ENCODE measurements at places on chromosomes 2 and 18. TPM values are rescaled to one million over a fixed set of nuclear protein-coding genes. Genes with fewer than 3 reads are reported as not detected.

DNA sequence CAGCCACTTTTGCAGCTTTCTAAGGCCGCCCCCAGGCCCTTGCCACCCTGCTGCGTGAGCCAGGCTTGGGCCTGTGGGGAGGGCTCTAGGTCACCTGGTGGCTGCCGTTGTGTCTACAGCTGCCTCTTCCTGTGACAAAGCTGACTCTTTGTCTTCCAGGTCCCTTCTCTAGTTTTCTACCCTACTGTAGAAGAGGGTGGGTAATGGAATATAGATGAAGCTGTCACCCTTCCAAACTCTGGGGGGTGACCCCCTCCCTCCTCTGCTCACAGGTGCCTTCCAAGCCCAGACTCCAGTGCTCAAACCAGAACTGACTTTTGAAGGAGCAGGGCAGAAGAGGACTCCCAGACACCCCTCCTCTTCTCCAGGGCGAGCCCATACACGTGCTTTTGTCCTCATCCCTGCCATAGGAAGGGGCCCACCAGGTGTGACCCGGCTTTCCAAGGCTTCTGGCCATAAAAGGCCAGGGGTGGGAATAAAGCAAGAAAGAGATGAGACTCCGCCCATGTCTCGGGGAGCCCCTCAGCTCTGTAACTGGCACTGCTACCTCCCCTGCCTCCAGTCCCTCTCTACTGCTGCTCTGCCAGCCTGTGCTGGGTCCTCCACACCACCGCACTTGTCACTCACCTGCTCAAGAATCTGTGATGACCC lies 17.9 kb upstream of the SDC1 start:
- no peak for DNase-seq

LYG2 gene
- total RNA-seq = not detected

MAP3K19 gene
- total RNA-seq = not detected

HOXD10 gene
- not detected for total RNA-seq

DNA sequence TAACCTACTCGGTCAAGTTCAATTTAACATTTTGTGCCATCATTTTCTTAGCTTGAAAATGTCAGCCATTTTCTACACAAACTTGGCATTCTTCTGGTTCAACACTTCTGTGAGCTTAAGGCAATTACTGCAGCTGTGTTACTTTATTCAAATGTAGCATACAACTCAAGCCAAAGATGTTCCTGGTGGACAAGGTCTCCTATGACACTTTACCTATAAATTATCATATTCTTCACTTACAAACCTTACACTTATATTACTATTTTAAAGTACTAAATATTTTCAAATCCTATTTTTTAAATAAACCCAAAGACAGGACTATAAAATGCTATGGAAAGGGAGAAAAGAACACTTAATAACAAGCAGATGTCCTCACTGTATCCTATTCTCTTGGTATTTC lies 1045.3 kb downstream of the TSN start:
- DNase-seq = no peak

- no peak for DNase-seq
Observed at GRCh38 chr2:122414902-122415301, 659.5 kb downstream of the TSN start.

ATP8B1 gene
- 14.9 TPM for total RNA-seq

DNA sequence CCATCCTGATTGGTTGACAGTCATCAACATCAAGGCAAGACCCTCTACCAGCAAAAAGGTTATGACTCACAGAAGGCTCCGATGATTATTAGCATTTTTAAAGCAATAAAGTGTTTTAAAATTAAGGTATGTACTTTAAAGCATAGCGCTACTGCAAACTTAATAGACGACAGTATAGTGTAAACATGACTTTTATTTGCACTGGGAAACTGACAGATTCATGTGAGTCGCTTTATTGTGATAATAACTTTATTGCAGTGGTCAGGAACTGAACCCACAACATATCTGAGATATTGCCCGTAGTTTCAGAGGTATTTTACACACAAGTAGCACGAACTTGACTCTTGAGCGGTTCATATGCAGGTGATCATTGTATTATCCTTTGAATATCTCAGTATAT lies 249.1 kb downstream of the LTBP1 start:
- no peak for DNase-seq

GRCh38 chr2:99205491-99205890 lies 24.5 kb downstream of the MRPL30 start:
- DNase-seq = no peak

MC2R gene
- total RNA-seq = not detected

DNA sequence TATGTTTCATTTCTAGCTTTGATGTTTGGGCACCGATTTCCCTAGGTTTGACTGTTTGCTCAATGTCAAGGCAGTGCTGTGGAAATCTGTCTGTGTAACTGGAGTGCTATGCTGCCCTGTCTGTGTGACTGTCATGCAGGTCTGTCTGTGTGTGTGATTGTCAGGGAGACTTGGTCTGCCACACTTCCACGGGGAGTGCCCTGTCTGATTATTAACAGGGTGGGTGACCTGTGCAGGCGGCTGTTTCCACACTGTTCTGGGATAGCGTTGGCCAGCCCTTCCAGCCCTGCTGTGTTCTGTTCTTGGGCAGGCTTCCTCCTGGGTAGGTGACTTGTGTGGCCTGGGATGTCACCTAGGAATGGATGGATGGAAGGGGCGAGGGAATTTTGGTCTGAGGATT lies 85.3 kb downstream of the FHOD3 start:
- DNase-seq = no peak

- no peak for DNase-seq
Observed at GRCh38 chr2:4964001-4964540, 728.1 kb upstream of the SOX11 start.

- no peak for DNase-seq
Observed at GRCh38 chr2:127355407-127356008, 32.3 kb downstream of the MAP3K2 start.

DNA sequence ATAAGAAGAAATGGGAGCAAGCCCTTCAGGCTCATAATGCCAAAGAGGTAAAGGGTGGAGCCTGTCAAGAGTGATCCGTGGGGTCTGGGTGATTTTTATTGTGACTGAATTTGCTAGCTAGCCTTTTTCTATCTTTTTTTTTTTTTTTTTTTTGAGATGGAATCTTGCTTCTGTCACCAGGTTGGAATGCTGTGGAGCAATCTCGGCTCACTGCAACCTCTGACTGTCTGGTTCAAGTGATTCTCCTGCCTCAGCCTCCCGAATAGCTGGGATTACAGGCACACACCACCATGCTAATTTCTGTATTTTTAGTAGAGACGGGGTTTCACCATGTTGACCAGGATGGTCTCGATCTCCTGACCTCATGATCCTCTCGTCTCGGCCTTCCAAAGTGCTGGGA lies 29.1 kb downstream of the DRC1 start:
- DNase-seq = no peak

GRCh38 chr2:15378148-15378908 lies 182.8 kb downstream of the NBAS start:
- no peak for DNase-seq

DNA sequence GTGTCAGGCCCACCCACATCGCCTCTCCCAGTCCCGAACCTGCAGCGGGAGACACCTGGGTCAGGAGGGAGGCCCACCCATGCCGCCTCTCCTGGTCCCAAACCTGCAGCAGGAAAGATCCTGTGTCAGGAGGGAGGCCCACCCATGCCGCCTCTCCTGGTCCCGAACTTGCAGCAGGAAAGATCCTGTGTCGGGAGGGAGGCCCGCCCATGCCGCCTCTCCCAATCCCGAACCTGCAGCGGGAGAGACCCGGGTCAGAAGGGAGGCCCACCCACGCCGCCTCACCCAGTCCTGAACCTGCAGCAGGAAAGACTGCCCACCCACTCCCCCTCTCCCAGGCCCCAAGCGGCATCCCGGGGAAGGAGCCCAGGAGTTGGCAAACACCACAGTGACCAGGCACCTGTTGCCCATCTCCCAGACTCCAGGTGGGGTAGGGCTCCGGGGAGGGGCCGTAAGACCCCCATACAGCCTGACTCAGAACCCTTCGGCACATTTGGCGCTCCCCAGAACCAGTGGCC lies 7.8 kb downstream of the SLC66A2 start:
- no peak for DNase-seq

DNA sequence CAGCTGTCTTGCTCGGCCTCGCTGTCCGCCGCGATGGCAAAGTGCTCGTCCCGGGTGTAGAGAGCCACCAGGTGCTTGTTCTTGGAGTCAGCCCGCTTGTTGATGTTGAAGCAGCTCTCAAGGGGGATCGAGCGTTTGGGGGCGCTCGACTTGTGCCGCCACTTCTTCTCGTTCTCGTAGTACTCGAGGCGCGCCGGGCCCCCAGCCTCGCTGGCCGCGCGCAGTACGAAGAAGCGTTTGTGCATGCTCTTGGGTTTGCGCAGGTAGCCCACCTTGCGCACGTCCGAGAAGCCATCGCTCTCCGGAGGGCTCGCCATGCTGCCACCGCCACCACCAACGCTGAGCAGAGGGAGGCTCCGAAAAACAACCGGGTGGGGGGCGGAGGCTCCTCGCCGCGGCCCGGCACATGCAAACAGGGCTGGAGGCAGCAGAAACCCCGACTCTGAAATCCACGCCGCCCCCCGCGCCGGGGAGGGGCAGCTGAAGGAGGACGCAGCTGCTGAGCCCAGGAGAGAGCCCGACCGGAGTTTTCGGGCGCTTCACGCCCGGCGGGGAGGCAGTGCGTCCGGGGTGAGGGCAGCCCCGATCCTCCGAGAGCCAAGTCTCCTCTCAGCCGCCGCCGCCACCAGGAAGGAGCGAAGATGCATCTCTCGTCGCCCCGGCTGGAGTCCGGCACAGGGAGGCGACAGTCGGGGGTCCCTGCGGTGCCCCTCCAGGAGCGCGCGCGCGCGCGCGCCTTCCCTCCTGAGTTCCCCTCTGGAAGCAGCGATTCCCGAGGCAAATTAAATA lies 1.0 kb downstream of the IRS1 start:
- peak; percentile 62 for DNase-seq

GRCh38 chr2:75548036-75548573 lies 12.6 kb downstream of the EVA1A start:
- DNase-seq = peak; percentile 28

DNA sequence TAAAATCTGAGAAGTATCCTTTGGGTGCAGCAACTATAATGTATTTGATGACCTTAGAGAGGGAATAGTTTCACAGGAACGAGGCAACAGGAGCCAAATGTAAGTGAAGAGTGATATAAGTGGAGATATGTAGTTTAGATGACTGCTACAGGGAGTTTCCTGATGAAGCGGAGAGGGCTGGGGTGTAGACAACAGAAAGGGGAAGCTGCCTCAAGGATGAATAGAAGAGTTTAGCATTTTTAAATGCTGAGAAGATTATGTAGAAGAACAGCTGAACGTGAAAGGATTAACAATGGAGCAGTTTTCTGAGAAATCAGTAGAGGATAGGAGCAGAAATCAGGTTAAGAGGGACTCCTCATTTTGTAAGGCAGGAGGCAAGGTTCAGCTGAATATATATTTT lies 133.3 kb downstream of the LCLAT1 start:
- no peak for DNase-seq

- no peak for DNase-seq
Observed at GRCh38 chr18:6399776-6400175, 14.9 kb downstream of the L3MBTL4 start.

ABCG5 gene
- not detected for total RNA-seq

CYS1 gene
- 3.5 TPM for total RNA-seq
